Activated T-cell treated with anti-CD3 and anti-CD28 coated beads for 1 hour (primary cell): ENCODE measurements at places on chromosomes 4 and X.

DNA sequence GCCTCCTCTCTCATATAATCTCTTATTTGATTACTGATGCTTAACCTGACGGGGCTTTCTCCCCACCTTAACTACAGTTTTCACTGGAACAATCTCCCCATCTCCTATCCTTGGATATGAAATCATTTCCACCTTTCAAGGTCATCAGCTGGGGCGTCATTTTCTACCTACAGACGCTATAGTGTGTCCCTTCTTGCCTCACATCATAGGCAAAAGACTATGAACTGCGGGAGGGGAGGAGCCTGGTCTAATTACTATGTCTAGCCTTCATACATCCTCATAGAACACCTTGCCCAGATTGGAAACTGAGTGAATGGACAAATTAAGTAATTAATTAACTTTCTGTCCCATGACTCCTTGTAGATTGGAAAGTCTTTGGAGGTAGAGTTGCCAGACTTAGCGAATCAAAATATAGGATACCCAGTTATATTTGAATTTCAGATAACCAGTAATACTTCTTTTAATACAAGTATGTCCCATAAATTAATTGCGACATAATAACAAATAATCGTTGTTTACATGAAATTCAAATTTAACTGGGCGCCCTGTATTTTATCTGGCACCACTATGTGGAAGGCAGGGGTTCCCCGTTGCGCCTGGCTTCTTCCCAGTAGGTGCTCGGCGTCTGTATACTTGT lies 752 bp upstream of the ATP6AP2 start:
- no peak for DNase-seq

- DNase-seq, result no peak
Measured at GRCh38 chr4:36183232-36183631, 61.1 kb downstream of the ARAP2 start.

- DNase-seq, result no peak
Measured at GRCh38 chr4:84451546-84451945, 47.5 kb downstream of the NKX6-1 start.

DNA sequence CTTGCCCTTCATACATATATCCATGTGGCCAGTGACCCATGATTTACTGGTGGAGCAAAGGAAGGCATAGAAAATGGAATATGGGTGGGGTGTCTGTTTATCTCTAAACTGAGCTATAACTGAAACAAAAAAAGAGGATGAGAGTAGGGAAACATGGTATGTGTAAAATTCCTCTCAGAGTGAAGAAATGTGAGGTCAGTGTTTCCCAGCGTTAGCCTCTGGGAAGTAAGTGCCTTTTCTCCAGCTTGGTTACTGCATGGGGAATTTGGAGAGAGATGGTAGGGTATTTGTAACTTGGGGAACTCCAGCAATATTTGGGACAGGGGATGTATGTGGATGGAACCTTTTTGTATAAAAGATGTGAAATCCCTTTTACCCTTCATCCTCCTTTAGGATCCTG lies 89.4 kb downstream of the AFF1 start:
- no peak for DNase-seq

GRCh38 chr4:188975271-188975670 lies 836.0 kb downstream of the TRIML1 start:
- no peak for DNase-seq

- DNase-seq, result no peak
Measured at GRCh38 chrX:21490341-21490740, 116.1 kb downstream of the CNKSR2 start.
